ENCODE measurements at places on chromosomes 16 and 17.

DNA sequence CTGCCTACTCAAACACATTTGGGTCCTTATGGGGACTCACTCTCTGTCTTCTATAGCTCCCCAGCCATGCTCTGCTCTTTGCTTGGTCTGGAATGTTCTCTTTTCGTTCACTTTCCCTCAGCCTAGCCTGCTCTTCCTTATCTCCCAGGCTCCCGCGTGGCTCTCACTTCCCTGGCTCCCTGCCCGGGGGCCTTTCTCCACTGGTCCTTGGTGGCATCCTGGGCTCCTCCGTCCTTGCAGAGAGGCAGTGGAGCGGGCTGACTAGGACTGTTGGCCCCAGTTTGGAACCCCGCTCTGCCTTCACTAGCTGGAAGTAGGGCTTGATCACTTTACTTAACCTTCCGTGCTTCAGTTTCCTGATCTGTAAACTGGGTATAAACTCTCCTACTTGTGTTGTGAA is 31.2 kb downstream of the SHISA6 start:
- DNase-seq, result no peak

DNA sequence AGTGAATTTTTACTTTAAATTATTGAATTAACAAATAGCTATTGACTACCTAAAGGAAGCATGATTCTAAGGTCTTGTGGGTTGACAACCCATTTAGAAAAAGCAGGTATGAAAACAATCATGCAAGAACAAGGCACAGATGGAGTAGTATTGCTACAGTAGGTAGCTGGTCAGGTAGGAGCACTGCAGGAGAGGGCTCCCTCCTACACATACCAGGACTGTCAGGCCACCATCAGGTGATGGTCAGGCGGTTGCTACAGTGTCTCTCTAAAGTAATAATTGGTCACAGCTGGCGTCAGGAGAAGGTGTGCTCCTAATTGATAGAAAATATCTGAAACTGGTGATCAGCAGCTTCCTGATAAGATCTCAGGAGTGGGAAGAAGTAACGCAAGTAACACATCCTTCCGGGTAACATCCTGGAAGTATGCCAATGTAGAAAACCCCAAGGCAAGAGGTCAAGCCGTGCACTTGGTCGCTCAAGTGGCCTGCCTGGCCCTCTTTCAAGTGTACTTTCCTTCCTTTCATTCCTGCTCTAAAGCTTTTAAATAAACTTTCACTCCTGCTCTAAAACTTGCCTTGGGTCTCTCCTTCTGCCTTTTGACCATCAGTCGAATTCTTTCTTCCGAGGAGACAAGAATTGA is 486.5 kb downstream of the TMEM114 start:
- DNase-seq, result no peak

- DNase-seq, result no peak
Measured at GRCh38 chr17:82377924-82378740, 6.6 kb downstream of the UTS2R start.

GRCh38 chr17:28370744-28371103 is 617 bp upstream of the VTN start:
- no peak for DNase-seq

DNA sequence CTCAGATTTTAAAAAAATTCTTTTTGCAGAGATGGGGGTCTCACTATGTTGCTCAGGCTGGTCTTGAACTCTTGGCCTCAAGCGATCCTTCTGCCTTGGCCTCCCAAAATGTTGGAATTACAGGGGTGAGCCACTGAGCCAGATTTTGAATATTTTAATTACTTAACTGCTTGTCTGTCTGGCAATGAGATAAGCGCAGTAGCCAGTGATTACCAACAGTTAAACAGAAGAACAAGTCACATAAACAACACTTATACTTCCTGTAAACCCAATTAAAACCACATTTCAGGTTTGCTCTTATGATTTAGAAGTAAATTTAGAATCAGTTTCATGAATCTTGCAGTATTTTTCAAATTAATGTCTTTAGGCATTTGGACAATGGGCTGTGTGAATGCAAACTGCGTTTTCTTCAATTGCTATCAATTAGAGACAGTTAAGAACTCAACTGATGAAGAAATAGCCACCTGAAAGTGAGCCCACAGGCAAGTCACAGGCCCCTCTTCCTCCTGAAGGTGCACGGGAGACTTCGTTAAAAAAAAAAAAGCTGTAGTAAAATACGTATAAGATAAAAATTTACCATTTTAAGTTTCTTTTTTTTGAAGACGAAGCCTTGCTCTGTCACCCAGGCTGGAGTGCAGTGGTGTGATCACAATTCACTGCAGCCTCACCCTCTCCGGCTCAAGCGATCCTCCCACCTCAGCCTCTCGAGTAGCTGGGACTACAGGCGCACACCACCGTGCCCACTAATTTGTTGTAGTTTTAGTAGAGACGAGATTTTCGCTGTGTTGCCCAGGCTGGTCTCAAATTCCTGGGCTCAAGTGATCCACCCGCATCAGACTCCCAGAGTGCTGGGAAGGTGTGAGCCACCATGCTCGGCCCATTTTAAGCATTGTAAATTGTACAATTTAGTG is 73.0 kb downstream of the PITPNC1 start:
- no peak for DNase-seq

GRCh38 chr16:24634919-24635318 is 94.5 kb upstream of the TNRC6A start:
- no peak for DNase-seq

DNA sequence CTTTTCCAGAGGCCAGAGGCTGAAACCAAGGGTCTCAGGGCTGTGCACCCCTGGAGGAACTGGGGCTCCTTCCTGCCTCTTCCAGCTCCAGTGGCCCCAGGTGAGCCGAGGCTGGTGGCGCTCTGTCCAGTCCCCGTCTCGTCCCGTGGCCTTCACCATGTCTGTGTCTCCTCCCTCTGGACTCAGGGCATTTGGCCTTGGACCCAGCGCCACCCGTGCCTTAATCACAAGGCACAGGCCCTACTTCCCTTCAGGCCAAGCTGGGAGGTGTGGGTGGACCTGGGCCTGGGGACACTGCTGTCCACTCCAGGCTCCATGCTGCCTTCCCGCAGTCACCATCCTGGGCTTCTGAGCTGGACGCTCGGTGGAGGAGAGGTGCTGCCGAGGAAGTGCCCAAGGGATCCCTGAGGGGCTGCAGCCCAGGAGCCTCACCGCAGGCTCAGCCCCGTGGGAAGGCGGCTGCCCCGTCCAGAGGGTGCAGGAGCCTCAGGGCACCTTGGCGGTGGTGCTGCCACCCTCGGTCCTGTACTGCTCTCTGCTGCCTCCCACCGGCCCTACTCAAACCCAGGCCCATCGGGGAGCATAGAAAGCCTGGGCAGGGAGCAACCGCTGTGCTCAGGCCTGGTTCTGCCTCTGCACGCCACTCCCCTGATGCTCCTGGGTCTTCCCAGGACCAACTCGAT is 9.6 kb upstream of the APRT start:
- no peak for DNase-seq

GRCh38 chr16:70391881-70392481 is 45.3 kb downstream of the DDX19A start:
- no peak for DNase-seq

- DNase-seq, result peak; percentile 78
Measured at GRCh38 chr17:63478814-63479494, 2.1 kb downstream of the ACE start.

DNA sequence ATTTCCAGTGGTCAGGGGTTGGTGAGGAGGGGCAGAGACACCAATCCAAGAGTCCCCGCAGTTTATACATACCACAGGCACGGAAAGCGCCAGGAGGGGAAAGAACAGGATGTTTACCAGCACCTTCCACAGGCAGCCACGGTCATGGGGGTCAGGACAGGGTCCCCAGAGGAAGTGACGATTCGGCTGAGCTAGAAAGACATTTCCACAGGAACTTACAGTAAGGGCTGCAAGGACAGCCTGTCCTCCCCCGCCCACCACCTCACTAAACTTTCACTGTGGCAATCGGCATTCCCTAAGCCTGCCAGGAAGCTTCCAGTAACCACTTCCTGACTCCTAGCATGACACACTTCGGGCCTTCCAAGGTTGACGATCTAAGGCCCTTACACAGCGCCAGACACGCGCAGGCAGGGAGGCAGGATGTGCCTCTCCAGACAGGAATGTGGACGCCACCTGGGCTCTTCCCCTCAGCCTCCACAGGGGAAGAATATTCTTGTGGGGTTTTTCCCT is 1.2 kb upstream of the MT2A start:
- DNase-seq, result no peak

GRCh38 chr16:79165506-79165905 is 435.0 kb downstream of the MAF start:
- no peak for DNase-seq

DNA sequence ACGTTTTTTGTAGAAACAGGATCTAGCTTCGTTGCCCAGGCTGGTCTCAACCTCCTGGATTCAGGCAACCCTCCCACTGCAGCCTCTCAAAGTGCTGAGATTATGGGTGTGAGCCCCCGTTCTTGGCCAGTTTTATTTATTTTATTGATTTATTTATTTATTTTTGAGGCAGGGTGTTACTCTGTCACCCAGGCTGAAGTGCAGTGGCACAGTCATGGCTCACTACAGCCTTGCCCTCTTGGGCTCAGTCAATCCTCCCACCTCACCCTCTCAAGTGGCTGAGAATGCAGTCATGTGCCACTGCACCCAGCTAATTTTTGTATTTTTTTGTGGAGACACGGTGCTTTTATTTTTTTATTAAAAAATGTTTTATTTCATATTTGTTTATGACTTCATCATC is 79.9 kb upstream of the ATF7IP2 start:
- no peak for DNase-seq

DNA sequence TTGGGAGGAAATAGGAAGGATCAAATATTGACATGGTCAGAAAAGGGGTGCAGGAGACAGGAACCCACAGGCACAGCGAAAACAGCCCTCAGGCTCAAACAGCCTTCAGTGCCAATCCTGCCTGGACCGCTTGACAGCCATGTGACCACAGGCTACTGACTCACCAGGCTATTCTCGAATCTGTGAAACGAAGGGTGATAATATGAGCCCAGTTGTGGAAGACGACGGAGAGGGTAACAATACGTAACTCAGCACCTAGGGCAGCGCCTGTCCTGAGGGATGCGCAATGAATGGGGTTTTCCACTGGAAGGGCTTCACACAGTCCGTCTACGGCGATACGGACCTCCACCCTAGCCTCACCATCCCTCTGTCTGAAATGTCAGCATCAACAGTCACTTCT is 117.3 kb upstream of the RCVRN start:
- no peak for DNase-seq

DNA sequence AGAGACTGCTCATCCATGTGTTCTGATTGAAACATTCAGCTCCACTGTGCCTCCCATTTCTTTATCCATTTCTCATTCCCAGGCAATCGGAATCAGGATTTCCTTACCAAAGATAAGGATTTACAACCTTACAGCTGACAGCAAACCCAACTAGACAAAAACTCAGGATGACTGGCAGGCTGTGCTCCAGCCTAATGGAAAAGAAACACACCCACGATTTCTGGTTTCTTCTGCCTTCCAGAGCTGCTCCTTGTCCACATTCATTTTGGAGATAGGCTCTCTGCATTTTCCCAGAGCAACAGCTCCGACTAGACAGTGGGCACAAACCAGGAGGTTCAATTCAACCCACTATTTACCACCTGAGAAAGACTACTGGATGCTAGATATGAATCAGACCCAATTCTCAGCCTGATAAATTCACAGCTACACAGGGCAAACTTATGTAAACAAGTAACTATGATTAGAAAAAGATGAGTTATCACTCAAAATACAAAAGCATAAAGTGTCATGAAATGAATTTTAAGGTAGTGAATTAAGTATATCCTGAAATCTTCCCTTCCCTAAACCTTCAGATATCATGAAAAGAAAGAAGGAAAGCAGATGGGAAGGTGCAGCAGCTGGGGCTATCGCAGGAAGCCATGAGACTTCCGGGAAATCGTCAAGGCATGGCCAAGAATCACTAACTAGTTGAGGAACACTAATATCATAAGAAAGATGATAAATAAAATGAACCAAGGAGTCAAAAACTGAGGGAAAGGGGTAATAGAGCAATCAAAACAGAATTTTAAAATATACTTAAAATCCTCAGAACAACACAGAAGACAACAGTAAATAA is 44.8 kb upstream of the CLEC18B start:
- no peak for DNase-seq

DNA sequence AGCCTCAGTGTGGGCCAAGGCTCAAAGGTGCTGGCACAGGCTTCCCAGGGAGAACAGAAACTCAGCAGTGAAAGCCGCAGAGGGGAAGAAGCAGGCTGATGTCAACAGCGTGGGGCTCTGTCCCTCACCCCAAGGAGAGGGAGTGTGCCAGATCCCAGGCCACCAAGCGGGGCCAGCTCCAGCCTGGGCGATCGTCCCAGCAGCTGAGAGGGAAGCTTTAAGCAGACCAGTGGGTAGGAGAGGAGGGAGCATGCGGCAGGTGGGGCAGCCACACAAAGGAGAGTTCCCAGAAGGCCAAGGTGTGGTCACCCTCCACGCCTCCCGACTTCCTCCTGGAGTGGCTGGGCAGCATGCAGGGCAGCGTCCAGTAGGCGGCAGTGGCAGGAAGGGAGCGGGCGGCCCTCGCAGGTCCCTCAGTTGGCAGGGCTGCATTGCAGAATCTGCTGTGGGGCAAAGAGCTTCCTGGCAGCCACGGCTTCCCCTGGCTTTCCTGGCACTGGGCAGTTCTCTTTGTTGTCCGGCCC is 6.0 kb downstream of the SYNGR2 start:
- no peak for DNase-seq

DNA sequence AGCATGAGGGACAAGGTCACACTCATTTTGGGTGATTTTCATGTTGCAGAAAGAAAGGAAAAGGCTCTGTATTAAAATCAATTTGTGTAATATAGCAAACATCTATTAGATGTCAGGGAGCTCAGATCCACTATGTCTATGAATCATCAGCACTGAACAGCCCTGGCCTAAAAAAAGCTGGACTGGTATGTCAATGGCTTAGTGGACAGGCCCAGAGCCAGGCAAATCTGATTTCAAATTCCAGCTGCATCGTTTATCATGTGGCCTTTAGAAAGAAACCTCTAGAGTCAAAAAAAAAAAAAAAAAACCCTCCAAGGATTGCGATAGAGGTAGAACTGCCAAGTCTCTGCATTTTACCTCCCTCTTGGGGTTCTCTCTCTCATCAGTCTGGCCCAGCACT is 5.4 kb downstream of the GAS7 start:
- DNase-seq, result no peak

DNA sequence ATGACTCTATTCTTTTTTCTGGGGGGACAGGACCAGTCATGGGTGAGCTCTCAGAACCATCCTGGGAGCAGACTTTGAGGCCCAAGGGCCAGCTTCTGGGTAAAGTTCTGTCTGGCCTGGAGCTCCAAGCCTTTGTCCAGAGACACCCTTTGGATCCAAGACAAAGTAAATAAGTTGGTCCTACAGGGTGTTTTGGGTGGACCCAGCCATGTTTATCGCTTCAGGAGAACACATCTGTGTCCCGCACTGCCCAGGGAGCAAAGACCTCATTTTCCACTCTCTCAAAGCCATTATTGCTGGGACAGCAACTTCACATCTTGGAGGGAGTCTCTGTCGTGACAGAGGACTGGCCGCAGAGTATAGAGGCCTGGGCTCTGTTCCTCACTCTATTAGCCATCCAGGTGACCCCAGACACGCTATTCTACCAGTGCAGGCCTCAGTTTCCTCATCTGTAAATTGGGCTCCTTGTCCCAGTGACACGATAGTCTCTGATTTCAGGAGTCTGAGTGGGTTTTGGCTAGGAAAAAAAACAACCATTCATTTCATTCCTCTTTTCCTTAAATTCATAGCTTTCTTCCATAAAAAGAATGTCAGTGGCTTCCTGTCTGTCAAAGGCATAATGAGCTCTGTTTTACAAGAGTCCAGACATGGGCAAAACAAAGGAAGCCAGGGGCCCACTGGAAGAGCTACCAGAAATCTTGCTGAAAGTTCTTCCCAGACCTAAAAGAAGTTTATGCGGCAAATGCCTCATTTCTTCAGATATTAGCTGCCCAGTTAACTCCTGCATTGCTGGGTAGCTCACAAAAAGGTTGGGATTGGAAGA is 62.4 kb downstream of the PECAM1 start:
- no peak for DNase-seq
